NCI-H1694 (cell line): ENCODE measurements at places on chromosomes 4 and X.

- DNase-seq: no peak
Observed at GRCh38 chr4:38461342-38461741, 202.7 kb upstream of the KLF3 start.

DNA sequence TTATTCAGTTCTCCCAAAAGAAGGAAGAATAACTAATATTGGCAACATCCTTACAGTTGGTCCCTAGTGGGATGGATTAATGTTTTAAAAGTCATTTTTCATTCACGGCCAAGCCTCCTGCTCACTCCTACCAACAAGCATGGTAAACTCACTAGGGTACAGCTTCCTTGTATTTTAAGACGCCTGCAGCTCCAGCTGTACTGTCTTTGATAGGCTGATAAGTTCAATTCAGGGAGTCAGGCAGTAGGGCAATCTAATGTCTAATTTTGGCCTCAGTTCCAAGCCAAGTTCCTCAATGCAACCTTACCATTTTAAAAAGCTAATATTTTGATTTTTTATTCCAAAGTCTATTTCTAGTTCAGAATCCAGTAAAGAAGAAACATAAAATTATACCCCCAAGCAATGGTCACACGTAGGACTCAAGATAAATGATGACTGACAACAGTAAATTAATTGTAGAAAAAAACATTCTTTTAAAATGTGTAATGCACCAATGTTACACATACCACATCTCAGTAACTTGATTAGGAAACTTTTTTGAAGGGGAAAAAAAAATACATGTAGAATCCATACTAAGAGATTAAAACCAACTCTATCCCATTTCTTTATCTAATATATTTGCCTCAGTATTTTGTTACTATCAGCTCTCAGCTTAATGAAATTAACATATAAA is 9.3 kb downstream of the LCORL start:
- no peak for DNase-seq

DNA sequence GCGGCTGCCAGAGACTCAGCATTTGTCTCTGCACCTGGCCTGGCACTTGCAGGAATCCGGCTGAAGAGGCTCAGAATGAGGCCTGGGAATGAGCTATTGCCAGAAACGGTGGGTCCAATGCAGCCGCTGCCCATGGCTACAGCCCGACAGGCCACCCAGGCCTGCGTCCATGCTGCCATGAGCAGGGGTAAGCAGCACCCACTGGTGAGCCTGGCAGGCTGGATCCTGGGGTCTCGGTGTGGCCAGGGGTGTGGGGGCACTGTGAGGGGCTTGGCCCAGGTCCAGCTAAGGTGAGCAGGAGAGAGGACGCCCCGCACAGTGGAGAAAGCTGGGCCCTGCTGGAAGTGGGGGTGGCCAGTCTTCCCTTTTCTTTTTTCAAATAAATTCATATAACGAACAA is 60.3 kb upstream of the MXD4 start:
- no peak for DNase-seq

- DNase-seq: peak; percentile 84
Observed at GRCh38 chr4:73222466-73223257, 35.9 kb downstream of the ANKRD17 start.

DNA sequence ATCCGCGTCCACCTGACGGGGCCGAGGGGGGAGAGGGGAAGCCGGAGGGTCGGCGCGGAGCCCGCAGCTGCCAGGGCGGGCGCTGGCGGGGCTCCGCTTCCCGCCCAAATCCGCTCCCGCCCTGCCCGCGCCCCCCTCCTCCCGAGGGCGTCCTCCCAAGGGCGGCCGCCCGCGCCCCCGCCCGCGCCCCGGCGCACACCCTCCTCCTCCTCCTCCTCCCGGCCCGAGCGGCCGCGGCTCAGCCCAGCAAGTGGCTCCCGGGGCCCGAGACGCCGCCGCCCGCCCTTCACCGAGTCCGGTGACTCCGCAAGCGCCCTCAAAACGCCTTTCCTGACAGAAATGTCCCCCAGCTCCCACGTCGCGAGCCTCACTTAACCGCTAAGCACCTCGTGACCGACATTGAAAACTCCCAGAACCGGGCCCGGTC is 487 bp downstream of the HMGB2 start:
- no peak for DNase-seq

DNA sequence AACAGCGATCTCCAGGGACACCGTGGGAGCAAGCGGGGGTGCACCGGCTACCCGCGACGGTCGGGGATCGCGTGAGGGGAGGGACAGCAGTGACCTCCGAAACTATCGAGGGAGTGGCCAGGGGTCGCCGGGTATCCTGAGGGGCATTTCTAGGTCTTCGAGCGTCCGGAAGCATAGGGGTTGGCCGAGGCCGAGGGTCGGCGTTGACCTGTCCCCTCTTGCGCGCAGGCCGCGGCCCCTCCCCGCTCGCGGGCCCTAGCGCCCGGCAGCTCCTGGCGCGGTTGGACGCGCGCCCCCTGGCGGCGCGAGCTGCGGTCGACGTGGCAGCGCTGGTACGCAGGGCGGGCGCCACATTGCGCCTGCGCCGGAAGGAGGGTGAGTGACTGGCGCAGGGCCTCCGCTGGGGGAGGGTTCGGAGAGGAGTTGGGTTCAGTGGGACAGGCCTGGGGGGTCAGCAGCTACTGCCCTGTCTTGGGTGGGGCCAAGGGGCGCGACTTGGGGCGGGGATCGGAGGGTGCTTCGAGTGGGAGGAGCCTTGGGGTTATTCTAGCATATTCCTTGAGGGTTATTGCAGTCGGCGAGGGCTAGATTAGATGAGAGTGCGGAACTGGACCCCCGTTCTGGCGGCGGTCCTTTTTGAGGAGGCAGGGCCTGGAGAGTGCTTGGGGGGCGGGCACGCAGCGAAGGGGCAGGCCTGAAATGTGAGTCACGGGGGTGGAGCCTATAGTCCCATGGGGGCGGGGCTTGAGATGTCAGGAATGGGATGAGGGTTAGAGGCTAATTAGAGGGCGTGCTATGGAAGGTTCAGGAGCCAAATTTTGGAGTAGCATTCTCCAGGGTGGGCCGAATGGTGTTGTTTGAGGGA is 1.2 kb downstream of the MAGIX start:
- peak; percentile 63 for DNase-seq

GRCh38 chrX:1246816-1247215 is 21.8 kb upstream of the CSF2RA start:
- DNase-seq: no peak

- DNase-seq: no peak
Observed at GRCh38 chrX:78199851-78200250, 60.4 kb upstream of the TAF9B start.

DNA sequence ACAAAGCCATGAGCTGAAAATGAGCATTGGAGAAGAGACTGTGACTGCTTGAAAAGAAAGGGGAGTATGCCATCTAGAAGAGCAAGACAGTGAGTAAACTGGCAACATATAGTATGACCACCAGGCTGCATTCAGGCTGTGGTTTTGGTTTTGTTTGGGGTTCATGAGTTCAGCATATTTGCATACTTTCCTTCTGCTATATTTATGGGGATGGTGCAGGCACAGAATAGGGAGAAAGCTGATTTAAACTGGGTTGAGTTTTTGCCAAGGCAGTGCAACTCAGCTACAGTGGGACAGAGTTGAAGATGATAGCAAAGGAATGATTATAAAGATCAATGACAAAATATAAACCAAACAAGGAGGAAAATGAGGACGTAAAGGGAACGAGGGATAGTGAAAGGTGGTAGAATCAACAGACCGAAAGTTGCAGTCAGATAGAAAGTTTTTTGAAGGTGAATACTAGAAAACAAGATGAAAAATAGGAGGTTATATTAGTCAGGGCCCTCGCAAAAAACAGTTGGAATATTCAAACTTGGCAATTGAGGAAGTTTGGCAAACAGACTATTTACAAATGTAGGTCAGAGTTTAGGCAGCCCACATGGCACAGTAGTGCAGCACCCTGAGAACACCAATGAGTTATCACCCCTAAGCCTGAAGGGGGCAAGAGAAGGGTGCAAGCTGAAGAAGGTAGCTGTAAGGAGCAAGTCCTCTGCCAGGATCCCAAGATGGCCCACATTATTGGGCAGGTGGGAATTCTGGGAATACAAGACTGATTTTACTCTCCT is 114.8 kb upstream of the MAP9 start:
- DNase-seq: no peak

GRCh38 chrX:7574325-7574724 is 268.6 kb upstream of the VCX start:
- DNase-seq: no peak

GRCh38 chr4:24853142-24853541 is 57.8 kb downstream of the SOD3 start:
- DNase-seq: no peak

- no peak for DNase-seq
Observed at GRCh38 chr4:159012381-159012780, 90.5 kb upstream of the RAPGEF2 start.

DNA sequence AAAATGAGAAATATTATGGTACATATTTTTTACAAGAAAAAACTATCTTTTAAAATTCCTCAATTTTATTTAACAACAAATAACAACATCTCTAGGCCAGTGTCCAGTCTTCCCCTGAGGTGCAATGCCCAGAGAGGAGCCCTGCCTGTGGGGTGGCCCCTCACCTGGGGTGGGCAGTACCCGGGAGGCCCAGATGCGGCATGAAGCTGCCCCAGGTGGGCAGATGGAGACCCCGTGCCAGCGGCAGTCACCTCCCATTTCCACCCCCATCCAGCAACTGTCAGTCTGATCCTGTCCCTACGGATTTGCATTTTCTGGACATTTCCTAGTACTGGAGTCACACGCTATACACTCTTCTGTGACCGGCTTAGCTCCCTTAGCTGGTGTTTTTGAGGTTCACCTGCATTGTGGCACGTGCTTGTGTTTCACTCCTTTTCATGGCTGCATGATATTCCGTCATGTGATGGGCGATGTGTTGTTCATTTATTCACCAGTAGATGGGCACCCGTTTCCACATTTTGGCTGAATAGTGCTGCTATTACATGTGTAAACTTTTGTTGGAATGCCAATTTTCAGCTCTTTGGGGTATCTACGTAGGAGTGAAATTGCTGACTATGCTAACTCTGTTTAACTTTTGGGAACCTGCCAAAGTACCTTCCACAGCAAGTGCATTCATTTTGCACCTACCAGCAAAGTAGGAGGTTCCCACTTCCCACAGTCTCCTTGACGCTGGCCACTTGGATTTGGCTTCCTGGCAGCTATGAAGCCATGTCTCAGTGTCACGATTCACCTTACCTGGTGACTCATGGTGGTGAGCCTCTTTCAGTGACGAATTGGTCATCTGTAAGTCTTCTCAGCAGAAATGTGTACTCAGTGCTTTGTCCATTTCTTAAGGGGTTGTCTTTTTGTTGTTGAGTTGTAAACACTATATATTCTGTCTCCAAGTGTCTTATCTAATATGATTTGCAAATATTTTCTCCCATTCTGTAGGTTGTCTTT is 11.7 kb upstream of the MAEA start:
- no peak for DNase-seq

DNA sequence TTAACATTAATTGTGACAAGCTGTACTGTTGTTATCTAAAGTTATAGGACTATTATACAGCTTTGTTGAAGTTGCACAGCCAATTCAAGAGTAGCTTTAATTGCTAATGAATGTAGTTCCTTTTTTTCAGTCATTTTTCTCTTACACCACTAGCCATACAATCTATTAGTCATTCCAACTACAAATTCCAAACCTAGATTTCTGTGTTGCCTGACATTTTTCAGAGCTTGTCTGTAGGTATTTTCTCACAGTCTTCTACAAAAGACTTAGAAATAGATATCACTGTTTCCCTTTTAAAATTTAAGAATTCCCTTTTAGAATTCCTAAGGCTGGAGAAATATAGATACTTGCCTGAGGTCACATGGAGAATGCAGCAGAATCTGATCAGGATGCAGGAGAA is 307.0 kb upstream of the HS3ST1 start:
- no peak for DNase-seq

- DNase-seq: no peak
Observed at GRCh38 chr4:5969336-5969735, 48.9 kb downstream of the C4orf50 start.

GRCh38 chr4:147791341-147791740 is 59.5 kb downstream of the ARHGAP10 start:
- no peak for DNase-seq

DNA sequence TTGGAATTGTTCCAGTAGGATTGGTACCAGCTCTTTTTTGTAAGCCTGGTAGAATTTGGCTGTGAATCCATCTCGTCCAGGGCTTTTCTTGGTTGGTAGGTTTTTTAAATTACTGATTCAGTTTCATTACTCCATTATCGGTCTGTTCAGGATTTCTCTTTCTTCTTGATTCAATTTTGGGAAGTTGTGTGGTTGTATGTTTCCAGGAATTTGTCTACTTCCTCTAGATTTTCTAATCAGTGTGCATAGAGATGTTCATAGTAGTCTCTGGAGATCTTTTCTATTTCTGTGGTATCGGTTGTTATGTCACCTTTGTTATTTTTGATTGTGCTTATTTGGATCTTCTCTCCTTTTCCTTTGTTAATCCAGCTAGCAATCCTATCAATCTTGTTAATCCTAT is 248.7 kb downstream of the ARHGAP10 start:
- DNase-seq: no peak

GRCh38 chr4:161342881-161343568 is 820.8 kb downstream of the FSTL5 start:
- no peak for DNase-seq

DNA sequence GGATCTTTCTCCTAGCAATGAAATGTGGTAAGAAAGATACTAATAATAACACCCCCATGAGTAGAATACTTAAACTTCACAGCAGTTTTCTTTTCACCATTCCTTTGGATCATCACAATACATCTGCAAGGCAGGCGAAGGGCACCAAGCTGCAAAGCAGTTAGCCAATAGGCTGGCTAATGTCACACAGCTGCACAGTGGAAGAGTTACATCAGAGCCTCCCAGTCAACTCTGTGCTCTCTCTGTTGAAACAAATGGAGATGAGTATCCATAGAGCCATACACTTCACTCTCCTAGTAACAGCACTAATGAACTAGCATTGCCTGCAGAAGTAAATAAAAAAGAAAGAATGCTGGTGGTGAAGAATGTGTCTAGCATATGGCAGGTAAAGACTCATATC is 139.0 kb downstream of the ATG4A start:
- no peak for DNase-seq

- no peak for DNase-seq
Observed at GRCh38 chr4:78324625-78325024, 226.9 kb upstream of the ANXA3 start.
